ENCODE measurements at places on chromosomes 12 and 14.

- no peak for DNase-seq
These were observed 592.9 kb downstream of the FSCB start for GRCh38 chr14:43914041-43914693.

DNA sequence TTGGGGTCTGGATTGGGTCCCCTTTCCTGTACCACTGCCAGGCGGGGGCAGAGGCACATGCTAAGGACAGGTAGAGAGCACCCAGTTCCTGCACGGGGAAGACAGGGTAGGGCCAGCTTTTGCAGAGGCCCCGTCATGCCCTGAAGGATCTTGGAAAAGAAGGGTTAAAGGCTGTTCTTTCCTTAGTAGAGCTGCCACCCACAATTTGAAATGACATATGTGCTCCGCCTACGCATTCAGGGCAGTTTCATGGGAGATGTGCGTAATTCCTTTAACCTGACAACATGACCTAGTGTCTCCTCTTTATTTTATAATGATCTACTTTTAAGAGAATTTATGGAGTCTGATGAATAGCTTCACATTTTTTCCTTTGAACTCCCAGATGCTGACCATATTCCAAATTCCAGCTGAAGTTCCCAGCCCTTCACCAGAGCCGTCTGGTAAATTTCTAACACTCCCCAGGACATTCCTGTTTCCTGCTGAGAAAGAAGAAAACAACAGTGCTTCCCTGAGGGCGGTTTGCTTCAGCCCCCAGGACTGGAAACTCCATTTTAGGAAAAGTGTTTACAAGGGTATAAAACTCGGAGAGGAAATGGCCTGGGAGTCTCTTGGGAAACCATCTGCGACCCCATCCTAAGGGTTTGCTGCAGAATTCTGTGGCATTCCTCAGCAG lies 58.9 kb upstream of the PLEKHG3 start:
- DNase-seq: no peak

DNA sequence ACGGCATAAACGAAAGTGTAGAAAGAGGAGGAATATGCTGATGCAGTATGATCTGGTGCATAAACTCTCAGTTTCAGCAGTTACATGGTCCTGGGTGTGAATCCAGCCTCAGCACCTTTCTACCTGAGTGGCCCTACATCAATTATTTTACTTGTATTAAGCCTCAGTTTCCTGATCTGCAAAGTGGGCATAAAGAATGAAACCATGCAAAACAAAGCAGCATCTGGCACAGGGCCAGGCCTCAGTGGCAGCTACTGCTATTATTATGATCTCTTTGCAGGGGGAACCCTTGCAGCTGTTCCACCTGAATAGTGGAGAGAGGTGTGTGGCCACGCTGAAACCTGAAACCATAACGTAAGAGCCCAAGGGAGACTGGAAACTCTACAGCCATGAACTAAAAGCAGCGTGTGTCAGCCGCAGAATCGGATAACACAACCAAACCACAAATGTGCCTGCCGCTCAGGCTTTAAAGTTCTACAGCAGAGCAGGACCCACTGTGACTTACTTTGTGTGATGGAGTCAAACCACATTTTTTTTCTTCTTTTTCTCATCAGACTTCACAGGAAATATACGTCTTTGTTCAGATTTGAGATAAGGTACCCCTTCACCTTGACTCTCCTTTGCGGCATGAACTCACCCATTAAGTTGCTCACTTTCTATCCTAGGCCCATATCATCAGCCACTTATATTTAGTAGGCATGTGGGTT lies 29.2 kb upstream of the FOS start:
- DNase-seq: peak; percentile 79

DNA sequence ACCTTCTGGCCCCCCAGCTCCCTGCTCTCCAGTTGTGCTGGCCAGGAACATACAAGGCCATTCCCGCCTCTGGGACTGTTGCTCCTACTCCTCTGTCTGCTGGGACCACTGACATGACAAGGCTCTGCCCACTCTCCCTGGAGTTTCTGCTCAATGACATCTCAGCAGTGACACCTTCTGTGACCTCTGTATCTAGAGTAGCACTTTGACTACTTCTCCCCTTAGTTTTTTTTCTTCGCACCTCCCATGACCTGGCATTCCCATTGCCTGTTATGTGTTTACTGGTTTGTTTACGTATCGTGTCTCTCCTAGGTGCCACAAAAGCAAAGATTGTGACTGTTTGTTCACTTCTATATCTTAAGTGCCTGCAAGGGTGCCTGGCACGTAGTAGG lies 40.1 kb upstream of the TMEM263 start:
- no peak for DNase-seq

GRCh38 chr14:61593330-61593729 lies 102.0 kb upstream of the HIF1A start:
- no peak for DNase-seq

GRCh38 chr12:22826026-22826425 lies 201.1 kb downstream of the ETNK1 start:
- DNase-seq: no peak

DNA sequence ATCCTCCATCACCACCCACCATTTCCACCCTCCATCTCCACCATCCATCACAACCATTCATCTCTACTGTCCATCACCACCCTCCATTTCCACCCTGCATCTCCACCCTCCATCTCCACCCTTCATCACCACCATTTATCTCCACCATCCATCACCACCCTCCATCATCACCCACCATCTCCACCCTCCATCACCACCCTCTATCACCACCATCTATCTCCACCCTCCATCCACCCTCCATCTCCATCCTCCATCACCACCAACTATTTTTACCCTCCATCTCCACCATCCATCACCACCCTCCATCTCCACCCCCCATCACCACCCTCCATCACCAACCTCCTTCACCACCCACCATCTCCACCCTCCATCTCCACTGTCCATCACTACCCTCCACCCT lies 4.7 kb upstream of the CEP170B start:
- no peak for DNase-seq

DNA sequence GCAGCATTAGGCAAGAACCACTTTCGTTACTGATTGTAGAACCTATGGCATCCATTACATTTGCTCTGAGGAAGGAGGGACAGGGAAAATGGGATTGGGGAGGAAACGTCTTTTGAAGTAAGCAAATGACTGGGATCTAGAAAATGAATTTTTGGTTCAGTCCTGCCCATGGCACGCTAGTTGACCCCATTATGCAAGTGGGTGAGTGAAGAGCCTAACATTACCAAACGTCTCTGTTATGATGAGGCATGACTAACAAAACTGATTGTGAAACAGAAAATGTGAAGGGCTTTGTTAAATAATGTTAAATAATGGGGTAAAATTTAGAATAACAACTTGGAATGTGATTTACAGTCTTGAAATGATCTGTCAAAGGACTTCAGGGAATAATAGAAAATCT lies 38.9 kb downstream of the CPSF2 start:
- no peak for DNase-seq

GRCh38 chr14:101173698-101174521 lies 270.4 kb upstream of the RTL1 start:
- no peak for DNase-seq

DNA sequence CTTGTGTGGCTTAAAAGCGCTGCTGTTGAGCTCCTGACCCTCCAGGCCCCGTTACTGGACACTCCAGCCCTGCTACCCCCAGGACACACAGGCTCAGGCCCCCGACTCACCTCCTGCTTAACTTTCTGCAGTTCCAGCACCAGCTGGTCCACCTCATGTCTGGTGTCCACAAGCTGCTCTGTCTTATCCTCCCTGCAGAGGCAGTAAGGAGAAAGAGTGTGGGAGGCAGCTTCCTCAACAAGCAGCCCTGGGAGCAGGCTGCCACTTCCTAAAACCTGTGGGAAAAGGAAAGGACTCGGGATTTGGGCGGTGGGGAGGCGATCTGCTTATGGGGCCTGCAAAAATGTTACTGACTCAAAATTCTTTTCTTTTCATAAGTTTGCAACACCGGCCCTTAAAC lies 79.2 kb downstream of the CCDC88C start:
- DNase-seq: no peak

DNA sequence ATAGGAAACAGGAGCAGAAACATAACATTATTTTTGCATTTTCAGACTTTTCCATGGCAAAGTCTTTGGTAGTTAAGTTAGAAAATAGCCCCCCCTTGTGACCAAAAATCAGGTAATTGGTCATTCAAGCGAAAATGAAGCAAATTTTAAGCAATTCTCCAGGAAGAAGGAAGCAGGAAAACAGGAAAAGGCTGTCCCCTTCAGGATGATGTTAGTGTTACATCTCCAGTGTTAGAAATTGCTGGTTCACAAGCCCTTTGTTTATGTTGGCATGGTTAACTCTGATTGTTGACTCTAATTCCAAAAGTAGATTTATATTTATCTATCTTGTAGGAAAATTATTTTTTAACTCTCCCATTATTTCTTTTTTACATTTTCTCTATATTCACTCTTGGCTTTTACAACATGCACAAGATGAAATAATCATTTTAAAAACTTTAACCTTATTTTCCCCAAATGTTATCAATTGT lies 18.8 kb upstream of the GAS2L3 start:
- DNase-seq: peak; percentile 12

DNA sequence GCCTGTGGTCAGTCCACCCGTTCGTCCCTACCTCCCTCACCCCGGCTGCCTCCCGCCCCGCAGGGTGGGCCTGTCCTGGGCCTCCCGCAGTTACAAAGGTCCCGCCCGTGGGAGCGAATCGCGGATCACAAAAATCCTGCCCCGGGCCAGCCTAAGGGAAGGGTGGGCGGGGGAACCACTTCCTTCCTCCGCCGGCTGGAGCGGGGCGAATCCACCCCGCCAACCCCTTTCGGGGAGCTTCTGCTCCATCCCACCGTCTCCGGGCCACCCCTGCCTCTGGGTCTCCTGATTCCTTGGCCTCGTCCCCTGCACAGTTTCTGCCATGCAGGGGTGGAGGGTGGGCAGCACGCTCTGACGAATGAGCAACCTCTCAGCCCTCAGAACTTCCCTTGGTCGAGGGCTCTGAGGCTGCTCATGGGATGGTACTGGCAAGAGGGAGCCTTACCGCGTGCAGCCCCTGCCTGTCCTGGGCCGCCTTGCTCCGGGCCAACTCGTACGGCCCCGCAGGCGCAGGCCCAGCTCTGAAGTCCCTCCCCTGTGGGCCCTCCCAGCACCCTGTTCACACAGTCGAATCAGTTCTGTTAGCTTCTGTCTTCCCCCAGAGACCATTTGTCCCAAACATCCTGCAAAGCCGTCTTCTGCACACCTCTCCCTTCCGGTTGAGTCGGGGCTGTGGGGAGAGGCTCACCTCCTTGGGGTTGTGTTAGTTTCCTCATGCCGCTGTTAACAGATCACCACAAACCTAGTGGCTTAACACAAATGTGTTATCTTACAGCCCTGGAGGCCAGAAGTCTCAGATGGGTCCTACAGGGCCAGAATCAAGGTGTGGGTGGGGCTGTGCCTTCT lies 589 bp upstream of the HVCN1 start:
- peak; percentile 74 for DNase-seq

DNA sequence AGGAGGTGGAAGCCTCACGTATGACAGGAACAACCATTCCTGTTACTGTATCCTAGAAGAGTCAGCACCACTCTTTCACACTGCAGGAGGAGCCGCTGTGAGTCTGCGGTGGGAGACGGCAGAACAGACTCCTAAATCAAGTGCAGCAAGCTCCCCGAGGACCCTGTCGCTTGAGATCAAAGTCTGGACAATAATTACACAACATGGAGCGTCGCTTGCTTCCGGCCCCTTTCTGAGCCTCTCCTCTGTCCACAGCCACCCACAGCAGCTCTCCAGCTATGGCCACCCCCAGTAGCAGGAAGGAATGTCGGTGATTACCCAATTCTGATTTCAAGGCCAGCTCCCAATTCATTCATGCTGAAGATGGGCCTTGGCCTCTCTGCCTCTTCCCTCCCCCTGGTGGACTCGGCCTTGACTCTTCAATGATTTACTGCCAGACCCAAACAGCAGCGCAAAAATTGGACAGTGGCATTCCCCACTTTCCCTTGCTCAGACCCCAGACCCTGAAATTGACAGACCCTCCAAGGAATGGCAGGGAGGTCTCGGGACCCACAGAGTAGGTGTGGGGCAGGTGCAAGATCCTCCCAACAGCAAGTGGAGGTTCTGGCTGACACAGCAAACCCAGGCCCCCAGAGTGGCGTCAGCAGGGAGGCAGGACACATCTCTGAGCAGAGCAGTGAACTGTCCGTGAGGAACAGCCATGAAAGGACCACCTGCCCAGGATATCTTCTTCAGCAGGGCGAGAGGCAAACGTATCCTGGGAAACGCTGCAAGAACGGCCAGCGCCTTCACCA lies 272.7 kb upstream of the DIO3 start:
- DNase-seq: no peak

- DNase-seq: no peak
These were observed 163.6 kb upstream of the PLEKHG7 start for GRCh38 chr12:92539110-92539749.

- DNase-seq: no peak
These were observed 23.3 kb downstream of the CLEC1A start for GRCh38 chr12:10075451-10075850.

- no peak for DNase-seq
These were observed 4.0 kb upstream of the ANO4 start for GRCh38 chr12:100790552-100790951.

DNA sequence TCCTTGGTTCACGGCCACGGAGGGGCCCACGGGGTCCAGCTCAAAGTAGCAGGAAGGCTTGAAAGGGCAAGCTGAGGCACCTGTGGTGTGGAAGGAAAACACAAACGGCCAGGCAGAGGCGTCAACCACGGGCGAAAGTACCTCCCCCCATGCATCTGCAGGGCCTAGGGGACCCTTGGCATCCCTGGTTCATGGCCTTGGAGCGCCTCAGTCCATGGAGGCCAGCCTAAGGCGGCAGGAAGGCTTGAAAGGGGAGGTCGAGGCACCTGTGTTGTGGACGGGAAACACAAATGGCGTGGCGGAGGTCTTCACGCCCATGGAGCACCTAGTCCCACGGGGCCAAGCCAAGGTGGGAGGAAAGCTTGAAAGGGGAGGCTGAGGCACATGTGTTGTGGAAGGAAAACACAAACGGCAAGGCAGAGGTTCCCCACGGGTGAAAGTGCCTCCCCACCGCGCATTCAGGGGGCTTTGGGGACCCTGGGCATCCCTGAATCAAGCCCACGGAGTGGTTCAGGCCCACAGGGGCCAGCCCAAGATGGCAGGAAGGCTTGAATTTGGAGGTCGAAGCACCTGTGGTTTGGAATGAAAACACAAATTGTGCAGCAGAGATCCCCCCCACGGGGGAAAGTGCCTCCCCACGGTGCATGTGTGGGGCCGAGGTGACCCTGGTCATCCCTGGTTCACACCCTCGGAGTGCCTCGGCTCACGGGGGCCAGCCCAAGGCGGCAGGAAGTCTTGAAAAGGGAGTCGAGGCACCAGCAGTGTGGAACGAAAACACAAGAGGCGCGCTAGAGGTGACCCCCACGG lies 380.8 kb downstream of the ALG10 start:
- DNase-seq: no peak

GRCh38 chr14:81219759-81220579 lies 790 bp downstream of the GTF2A1 start:
- peak; percentile 56 for DNase-seq

DNA sequence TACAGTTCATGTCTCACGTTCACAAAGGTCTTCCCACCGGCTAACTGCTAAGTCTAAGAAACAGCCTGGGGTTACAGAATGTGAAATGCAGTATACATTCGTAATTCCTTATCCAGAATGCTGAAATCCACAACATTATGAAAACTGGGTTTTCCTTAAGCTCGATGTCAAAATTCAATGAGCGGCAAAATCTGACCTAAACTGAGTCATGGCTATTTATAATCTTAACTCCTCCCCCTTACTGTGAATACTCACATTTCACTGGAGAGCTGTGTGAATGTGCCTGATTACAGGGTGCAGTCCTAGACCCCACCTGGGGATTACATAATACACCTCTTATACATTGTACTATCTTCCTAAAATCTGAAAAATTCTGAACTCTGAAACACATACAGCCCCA lies 35.3 kb downstream of the STX2 start:
- no peak for DNase-seq

Data from germinal center (tissue), 1 donor.